ENCODE measurements at places on chromosomes 3 and 15.

GRCh38 chr3:32956750-32957570 is 5.5 kb downstream of the CCR4 start:
- DNase-seq = no peak

- DNase-seq = no peak
Measured at GRCh38 chr15:61421938-61422337, 192.8 kb upstream of the RORA start.

DNA sequence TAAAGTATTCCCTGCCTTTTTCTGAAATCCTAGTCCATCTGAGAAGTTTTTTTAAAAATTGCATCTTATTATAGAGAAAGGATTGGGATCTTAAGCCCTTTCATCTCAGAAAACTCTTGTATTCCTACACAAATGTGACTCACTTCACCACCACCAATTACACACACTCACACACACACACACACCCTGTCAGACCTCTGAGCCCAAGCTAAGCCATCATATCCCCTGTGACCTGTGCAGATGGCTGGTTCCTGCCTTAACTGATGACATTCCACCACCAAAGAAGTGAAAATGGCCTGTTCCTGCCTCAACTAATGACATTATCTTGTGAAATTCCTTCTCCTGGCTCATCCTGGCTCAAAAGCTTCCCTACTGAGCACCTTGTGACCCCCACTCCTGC is 1181.9 kb downstream of the ROBO2 start:
- DNase-seq = no peak

- DNase-seq = no peak
Measured at GRCh38 chr15:33535135-33535534, 224.4 kb downstream of the RYR3 start.

DNA sequence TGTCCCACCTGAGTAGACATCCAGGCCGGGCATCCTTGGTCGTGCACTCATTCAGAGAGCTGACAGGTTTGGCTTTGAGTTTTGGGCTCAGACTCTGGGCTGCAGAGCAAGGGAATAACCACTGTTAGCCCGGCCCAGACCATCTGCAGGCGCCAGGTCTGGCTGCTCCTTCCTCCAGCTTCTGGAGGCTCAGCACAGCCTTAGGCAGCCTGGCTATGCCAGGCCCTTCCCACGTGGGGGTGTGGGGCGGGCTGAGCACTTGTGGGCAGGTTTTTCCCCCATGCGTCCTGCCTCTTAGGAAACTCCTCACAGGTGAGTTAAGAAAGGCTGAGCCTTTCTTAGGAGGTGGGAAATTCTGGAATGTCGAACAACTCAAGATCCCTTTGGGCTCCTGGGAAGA is 11.2 kb downstream of the PLA2G4B start:
- DNase-seq = no peak

GRCh38 chr15:81361891-81362290 is 12.1 kb downstream of the TMC3 start:
- DNase-seq = no peak

GRCh38 chr3:142013326-142013980 is 135.9 kb downstream of the TFDP2 start:
- peak; percentile 58 for DNase-seq

DNA sequence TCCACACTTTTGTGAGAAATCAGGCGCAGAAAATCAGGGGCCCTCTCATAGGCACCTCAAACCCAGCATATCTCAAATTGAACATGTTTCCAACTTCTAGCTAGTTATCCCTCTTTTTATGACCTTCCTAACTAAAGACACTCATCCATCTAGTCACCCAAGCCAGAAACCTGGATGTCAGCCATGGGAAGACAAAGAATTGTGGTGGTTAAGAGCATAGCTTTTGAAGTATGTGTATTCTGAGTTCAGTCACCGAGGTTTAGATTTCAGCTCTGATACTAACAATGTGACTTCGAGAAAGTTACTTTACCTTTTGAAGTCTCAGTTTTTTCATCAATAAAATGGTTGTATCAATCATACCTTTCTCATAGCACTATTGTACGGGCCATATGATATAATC is 495.5 kb downstream of the NLGN1 start:
- DNase-seq = peak; percentile 40

DNA sequence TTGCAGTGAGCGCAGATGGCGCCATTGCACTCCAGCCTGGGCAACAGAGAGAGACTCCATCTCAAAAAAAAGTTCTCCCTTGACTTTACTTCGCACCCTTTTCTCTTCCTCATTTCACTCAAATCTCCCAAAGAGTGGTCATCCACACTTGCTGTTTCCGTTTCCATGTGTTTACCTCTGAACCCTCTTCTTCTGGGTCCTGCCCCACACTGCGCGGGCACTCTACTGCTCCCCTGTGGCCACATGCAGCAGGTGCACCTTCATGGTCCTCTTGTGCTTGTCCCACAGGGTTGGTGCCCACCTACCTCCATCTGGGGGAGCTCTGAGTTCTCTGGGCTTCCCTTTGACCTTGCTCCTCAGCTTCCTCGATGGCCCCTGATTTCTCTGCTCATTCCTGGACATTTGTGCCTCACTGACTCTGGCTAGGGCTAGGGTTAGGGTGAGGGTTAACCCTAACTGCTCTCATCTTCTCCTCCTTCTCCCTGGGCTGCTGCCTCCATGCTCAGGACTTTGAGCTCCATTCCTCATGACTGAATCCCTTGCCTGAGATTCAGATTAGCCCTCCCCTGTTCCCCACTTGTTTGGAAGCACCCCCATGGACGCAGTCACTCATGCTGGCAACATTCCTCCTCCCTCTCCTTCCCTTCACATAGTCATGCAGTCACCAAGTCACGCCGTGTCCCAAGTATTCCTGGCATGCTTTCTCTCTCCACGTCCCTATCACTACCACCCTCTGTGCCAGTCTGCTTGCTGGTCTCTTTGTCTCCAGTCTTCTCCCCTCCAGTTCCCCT is 26.6 kb upstream of the KY start:
- DNase-seq = no peak

- no peak for DNase-seq
Measured at GRCh38 chr15:47716516-47716915, 789 bp upstream of the SEMA6D start.

GRCh38 chr15:38524156-38524555 is 40.5 kb downstream of the RASGRP1 start:
- peak; percentile 26 for DNase-seq

- DNase-seq = no peak
Measured at GRCh38 chr3:89577637-89578530, 470.5 kb downstream of the EPHA3 start.

DNA sequence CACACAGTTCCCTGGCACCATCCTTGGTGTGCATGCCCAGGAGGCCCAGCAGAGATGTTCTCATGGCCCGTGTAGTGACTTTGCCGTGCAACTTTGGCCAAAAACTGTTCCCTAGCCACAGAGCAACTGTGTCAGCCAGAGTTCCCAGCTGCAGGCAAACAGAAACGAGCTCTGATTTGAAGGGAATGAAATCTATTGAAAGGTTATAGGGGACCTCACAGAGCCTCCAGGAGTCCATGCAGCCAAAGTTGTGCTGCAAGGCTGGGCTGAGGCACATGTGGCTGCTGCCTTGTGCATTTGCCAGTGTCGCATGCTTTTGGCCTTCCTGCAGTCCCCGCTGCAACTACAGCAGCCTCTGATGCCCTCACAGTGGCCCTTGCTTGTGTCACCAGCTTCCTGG is 70.5 kb downstream of the PLXNA1 start:
- no peak for DNase-seq

DNA sequence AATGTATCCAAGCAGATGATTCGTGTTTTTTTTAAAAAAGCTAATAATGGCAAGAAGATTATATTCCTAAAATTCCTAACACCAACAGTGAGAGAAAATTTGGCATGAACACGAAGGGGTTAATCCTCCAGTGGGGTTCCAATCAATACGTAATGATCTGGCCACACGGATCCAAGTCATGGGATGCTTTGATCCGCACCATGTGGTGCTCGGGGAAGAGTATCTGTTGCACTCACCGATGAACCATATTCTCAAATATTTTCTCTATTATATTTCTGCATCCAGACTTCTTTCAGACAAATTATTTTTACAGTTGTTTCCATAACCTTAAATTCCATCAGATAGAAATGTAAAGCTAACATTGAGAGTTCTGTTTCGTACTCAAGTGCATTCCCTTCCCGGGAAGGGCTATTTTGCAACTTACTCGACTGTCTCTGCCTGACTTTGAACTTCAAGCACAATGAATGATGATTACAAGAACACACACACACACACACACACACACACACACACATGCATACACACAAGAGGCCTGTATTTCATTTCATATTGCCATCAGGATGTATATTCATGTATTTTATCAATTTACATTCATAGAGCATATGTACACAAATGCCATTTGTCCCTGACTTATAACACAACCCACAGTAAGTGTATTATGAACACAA is 567.2 kb downstream of the FOXP1 start:
- peak; percentile 41 for DNase-seq

- no peak for DNase-seq
Measured at GRCh38 chr15:89998923-89999675, 2.0 kb upstream of the ZNF710 start.
